ENCODE measurements at places on chromosomes 2 and 18. TPM values are rescaled to one million over a fixed set of nuclear protein-coding genes. Genes with fewer than 3 reads are reported as not detected.

Gene UGT1A3
- polyA plus RNA-seq = not detected

Gene SKOR2
- polyA plus RNA-seq = 5.9 TPM

Gene REL
- 3.0 TPM for polyA plus RNA-seq

Gene FAM161A
- polyA plus RNA-seq = 20.3 TPM

GRCh38 chr2:158635961-158636601 lies 159.0 kb upstream of the DAPL1 start:
- no peaks in the 10 kb centered on the region for H3K4me1 ChIP-seq
- no peak overlapping the region for H3K4me3 ChIP-seq
- DNase-seq = no peak
- H3K36me3 ChIP-seq = peaks cover 5% of the 10 kb centered on the region
- no peaks in the 10 kb centered on the region for H3K27me3 ChIP-seq

DNA sequence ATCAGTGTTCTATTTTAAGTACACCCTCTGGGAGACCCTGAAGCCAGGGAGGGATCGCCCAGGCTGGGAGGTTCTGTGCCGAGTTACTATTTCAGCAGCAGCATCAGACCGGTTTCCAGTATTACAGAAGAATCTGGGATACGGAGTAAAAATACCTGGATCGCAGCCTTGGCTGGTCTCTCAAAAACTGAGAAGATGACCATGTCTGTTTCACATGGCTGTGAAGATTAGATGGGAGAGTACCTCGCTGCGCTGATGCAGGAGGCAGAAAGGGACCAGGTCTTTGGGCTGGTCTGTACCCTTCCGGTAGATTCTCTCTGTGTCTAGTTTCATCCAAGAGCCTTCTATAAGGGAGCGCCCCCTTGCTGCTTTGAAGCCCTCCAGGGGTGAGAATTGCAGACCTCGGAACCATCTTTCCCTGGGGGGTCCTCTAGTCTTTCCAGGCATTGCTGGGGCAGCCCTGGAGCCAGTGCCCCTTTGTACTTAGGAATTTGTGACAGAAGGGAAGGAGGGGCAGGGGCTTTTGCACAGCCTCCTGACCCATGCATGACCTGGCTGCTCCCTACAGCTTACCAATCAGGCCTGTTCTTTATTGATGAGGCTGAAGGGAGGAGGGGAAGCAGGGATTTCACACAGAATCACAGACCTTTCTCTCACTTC lies 56.3 kb upstream of the MAPRE3 start:
- H3K4me3 ChIP-seq = no peak overlapping the region
- no peaks in the 10 kb centered on the region for H3K27me3 ChIP-seq
- DNase-seq = no peak
- H3K4me1 ChIP-seq = peaks cover 39% of the 10 kb centered on the region

- no peak overlapping the region for H3K4me3 ChIP-seq
- no peak for DNase-seq
- H3K36me3 ChIP-seq = no peaks in the 10 kb centered on the region
- no peaks in the 10 kb centered on the region for H3K27me3 ChIP-seq
Measured at GRCh38 chr2:164979113-164979512, 23.8 kb upstream of the SLC38A11 start.

DNA sequence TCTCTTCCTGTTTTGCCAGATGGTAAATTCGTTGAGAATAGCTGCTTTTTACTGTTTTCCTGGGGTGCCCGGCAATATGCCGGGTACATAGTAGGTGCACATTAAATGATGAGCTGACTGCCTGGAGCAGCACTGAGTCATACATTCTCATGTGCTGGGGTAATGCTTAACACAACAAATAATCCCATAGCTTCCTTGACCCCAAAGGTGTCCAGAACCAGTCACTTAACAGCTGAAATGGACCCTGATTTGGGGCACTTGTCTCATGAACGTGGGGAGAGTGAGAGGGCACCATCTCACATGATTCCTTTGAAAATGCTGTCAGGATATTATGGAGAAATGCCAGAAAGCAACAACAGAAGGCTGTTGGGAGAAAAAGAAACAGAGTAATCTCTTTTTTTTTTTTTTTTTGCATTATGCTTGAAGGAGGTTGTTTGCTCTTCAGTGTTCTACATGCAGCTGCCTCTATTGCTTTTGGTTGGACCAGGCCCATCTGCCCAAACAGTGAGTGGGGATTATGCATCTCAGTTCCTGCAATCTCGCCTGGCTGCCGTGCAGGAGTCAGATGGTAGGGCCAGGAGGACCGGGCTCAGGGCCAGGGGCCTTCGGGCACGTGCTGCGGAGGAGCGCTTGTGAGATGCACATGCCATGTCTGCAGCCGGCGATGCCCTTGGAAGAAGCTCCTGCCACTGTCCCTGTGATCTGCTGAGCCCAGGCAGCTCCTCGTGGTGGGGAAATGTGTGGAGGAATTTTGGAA lies 162.1 kb downstream of the SH3RF3 start:
- peaks cover 13% of the 10 kb centered on the region for H3K4me1 ChIP-seq
- no peak overlapping the region for H3K4me3 ChIP-seq
- H3K27me3 ChIP-seq = no peaks in the 10 kb centered on the region
- H3K27ac ChIP-seq = no peak overlapping the region
- DNase-seq = no peak
- H3K36me3 ChIP-seq = no peaks in the 10 kb centered on the region

Measured in spinal cord (tissue), 10 donors.